ENCODE measurements at places on chromosomes 6 and 20.

DNA sequence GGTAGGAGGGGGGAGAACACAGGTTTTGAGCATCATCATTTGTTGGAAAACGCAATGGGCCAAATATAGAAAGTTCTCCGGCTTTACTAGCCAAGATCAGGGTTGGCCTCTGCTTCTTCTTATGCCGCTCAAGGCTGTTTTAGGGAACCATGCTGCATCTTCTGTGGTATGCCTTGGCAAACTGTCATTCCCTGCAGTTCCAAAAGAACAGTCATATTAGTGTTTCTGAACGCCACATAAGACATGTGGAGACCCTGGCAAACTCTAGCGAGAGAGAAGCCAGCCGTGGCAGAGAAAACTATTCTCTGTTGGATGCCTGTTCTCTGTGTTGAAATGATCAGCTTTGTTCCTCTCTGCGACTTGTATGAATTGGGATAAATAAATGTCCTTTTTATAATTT lies 10.8 kb downstream of the ACTR5 start:
- DNase-seq = no peak

- DNase-seq = no peak
Measured at GRCh38 chr6:123810948-123811347, 7.3 kb downstream of the NKAIN2 start.

GRCh38 chr6:121573481-121573880 lies 138.0 kb downstream of the GJA1 start:
- no peak for DNase-seq

GRCh38 chr6:66065313-66065712 lies 358.3 kb upstream of the EYS start:
- DNase-seq = no peak

DNA sequence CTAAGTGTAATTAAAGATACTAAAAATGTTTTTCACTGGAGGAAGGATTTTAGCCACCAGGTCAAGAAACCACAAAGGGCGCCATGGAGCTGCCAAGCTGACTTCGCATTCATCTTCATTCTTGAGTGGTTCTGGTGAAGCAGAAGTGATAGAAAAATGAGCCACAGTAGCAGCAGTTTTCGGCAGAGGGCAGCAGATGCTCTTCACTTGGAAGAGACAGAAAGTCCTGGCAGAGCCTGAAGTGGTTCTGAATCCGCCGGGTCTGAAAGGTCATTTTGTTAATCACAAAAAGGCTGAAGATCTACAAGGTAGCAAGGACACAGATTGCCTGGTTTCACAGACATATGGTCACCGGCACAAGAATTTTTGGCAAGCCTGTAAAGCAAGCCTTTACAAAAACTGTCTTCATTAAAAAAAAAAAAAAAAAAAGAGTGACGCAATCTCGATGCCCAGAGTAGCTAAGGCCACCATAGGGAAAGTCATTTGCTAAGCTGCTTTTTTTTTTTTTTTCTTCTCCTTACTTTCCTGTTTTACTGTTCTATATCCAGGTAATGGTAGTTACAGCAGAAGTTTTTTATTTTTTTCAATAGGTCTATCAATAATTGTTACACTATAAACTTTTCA lies 345.1 kb upstream of the AGPAT4 start:
- no peak for DNase-seq

DNA sequence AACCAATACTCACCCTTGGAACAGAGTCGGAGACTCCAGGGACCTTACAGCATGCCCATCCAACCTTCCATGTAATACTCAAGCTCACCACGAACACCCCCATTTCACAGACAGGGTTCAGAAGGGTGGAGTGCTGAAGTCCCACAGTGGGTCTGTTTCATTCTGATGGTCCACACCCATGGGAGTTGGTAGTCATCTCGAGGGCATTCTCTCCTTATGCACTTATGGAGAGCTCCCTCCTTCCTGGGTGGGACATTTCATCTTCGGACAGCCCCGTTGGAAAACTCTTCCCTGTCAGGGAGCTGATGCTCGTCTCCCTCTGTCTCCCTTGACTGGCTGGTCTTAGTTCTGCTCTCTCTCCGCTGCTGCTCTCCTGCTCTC lies 38.9 kb downstream of the COX4I2 start:
- no peak for DNase-seq

DNA sequence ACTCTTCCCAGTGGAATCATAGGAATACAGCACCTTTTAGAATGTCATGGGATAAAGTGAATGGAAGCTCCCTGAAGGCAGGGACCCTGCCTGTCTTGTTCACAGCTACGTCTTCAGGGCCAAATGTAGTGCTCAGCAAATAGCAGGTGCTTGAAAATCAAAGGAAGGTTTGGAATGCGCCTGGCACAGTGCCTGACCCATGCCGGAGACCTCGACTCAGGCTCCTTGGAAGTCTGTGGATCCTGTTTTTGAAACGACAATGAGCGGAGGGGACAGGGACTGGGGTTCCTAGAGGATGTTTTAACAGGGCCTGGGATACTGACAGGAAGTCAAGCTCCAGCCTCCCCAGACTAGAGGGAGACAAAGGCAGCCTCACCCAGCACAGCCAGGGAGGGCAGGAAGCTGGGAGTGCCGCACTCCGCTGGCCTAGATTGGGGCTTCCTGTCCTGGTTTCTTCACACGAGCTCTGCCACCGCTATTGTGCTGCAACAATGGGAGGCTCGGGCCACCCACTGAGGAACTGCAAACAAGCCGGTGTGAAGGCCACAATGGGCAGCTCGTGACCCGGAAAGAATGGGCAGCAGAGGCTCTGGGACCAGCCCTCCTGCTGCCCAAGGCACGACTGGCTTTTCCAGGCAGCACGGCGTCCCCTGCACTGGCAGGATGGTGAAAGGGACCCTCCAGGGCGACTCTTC lies 76.7 kb downstream of the PREX1 start:
- DNase-seq = peak; percentile 33

DNA sequence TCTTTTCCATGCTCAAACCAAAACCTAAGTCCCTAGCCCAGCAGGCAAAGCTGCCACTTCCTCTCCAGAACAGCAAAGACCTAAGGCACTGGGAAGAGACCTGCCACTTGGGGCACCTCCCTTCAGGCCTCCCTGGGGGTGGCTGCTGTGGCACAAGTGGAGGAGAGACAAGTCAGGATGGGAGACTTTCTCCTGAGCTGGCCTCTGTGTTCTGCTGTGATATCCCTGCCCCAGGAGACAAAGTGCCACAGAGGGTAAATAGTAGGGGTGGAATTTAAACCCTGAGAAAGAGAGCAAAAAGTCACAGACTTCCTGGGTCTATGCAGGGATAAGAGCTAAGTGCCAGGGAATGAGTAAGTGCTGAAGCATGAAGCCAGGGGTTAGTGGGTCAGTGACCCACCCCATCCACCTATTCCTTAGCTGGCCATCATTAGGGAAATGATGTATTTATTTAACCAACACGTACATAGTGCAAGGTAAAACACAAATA lies 84.2 kb downstream of the MRPL14 start:
- DNase-seq = no peak

- peak; percentile 8 for DNase-seq
Measured at GRCh38 chr20:56343861-56344381, 14.9 kb upstream of the FAM210B start.

DNA sequence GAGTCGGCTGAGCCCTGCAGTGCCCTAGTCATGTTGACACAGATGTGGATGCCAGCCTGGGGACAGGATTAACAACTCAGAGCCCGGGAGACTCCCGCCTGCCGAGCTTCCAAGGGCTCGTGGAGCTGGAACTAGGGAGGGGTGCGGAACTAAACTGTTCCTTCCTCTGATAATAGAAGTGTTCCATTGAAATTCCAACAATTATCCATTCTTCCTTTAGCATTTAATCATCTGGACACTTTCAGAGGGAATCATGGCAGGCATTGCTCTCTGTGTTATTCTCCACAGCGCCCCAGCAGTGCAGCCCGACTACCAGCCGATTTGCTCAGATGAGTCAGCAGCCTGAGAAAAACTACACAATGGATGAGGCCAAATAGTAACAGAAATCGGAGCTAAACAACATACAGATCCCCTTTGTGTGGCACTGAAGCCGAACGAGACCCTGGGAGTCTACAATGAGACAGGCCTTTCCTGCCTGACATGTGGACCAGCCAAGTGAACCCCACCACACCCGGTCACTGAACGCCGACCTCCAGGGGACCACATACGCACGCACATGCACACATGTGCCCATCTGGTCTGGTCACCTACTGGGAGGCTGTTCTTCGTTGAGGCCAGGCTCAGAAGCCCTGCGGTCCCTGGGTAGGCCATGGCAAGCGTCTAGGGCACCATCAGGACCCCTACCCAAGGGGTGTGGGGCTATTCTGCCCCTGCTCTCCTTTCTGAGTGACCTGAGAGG lies 238.4 kb upstream of the AFDN start:
- DNase-seq = no peak

DNA sequence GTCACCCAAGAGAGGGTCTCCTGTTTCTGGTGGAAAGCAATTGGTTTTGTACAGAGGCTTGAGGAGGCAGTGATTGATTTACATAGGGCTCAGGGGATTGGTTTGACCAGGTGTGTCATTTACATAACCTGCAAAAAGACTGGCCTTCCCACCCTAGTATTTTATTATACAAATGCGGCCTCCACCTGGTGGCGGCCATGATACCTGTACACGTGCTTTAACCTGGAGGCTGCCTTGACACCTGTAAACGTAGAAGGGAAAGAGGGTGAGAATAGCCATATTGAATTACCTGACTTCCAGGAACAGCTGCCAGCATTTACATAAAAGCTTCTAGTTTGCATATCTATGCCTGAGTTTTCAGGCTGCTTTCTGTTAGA lies 48.7 kb downstream of the HLA-DPB1 start:
- DNase-seq = no peak

DNA sequence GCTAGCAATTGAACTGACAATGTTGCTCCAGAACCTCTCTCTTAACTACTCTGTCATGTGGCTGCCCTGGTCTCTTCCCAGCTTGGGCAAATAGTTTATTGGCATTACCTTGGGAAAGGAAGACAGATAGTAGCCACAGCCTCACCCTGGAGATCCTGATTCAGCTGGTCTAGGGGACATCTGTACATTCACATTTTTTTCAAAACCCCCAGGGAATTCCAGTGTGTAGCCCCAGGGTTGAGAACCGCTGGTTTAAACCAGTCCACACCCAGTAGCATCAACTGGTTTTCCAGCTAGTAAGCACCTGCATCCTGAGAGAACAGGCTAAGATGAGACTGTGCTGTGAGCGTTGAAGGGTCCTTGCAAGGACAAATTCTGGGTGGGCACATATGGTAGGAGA lies 9.6 kb downstream of the SCUBE3 start:
- no peak for DNase-seq

GRCh38 chr6:31901415-31901952 lies 402 bp downstream of the ZBTB12 start:
- DNase-seq = peak; percentile 44

DNA sequence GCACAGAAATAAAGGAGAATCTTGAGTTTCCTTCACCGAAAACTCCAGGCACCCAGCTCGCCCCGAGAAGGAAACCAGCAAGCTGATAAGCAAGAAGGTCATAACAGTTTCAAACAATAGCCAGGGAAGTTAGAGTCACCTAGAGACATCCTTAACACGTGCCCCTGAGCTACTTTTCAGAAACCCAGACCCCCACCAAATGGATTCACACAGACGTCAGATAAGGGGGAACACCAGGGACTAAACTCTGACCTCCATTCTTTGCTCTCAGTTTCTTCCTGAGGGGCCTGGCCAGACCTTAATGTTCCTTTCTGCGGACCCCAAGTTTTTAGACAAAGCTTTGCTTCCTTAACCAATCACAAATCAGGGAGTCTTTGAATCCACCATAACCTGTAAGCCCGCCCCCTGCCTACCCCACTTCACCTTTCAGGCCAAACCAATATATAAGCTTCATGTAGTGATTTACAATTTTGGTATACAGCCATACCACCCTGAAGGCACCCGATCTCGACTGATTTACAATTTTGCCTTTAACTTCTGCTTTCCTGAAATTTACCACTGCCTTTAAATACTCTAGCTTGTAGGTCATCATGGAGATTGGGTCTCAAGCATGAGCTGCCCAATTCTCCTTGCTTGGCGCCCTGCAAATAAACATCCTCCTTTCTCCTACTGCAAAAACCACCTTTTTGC lies 11.7 kb downstream of the SOD2 start:
- no peak for DNase-seq

DNA sequence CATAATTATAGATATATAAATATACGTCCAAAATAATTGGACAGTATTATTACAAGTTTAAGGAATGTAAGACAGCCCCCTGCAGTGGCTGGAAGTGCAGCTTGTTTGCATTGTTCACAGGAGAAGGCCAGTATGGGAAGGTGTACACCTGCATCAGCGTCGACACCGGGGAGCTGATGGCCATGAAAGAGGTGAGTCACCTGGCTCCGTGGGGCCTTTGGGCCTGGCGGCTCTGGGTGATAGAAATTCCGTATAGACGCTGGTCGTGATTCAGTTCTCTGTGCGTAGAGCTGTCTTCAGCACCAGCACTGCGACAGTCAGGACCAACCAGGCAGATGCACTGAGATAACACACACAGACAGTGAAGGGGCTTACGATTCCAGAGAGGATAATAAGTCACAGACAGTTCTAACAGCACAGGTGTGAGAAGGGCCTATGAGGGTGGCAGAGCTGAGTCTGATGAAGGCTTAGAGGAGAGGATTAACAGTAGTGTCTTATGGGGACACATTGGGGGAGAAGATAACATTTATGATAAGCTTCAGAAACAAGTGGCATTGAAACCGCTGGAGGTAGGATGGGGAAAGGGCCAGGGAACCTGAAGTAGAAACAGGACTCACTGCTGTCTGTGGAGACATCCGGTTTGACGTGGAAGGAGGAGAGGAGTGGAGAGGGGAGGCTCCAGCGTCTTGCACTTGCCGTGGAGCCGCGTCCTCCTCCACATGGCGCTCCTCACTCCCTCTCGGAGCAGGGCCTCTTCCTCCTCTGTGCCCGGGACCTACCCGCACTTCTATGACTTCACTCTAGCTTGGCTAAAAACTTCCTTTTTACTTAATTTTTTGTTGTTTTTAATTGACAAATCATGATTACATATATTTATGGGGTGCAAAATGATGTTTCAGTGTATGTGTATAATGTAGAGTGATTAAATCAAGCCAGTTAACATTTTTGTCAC lies 116.5 kb downstream of the MAP3K4 start:
- no peak for DNase-seq

- no peak for DNase-seq
Measured at GRCh38 chr6:52532457-52532856, 44.4 kb downstream of the TRAM2 start.

Measured in NCI-H1930 (cell line).